Substantia nigra (tissue), 51 donors: ENCODE measurements at places on chromosomes 7 and 10.

DNA sequence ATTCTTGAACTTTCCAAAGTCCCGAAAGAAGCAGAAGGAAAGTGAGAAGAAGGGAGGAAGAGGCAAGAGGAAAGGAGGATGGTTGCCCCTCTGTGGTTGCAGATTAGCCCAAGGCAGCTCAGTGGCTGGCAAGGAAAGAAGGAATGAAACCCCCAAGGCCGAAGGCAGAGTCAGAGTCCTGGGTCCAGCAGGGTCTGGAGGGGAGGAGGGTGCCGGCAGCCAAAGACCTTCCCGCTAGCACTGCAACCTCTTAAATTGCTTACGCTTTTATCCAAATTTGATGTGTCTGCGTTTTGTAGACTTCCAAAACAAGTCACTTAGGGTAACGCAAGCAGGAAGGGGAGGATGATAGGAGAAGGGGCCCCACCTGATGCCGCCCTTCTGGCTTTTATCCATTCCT lies 7.4 kb upstream of the PFKP start:
- no peak for DNase-seq

DNA sequence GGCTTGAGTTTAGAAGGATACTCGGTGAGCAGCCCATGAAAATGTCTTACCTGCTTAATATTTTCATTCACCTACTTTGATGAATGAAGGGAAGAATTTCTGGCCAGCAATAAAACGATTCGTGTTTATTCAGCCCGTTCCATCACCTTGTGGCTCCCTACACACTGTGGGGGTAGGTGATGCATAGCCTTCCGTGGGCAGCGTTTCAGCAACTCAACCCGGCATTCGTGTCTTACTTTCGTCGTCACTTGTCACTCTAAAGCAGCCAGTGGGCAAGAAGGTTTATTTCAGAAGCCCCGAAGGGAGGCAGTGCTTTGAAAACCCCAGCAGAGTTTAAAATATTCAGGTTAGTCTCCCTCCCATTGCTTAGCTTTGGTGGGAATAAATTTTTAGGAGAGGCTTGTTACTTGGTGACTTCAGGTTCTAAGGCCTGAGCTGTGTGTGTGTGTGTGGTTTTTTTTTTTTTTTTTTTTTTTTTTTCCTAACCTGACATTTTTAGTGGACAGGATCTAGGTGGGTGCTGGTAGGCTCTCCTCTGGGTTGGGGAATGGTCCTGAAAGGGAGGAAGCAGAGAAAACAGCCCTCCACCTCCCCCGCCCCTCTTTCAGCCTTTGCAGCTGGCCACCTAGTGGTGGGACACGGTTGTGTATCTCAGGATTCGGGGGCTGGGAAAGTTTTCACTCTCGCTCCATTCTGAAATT lies 1.8 kb downstream of the GRK5 start:
- peak; percentile 9 for DNase-seq

DNA sequence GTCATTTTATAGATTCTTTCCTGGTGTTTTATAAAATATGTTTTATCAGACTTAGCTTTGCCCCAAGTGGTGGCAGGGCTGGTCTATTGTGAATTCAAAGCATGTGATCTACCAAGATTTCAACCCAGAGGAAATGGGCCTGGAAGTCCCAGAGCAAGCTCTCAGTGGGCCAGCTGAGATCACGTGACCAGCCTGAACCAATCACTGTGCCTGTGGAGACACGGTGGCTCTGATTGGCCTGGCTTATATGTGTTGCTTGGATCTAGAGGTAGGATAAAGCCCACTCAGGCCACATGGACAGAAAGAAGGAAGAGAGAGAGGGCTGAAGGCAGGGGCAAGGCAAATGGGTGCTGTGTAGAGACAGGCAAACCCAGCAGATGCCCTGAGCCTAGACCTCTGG lies 65.5 kb upstream of the GATA3 start:
- DNase-seq: no peak

- no peak for DNase-seq
Measured at GRCh38 chr7:106848851-106849442, 16.1 kb upstream of the PIK3CG start.

DNA sequence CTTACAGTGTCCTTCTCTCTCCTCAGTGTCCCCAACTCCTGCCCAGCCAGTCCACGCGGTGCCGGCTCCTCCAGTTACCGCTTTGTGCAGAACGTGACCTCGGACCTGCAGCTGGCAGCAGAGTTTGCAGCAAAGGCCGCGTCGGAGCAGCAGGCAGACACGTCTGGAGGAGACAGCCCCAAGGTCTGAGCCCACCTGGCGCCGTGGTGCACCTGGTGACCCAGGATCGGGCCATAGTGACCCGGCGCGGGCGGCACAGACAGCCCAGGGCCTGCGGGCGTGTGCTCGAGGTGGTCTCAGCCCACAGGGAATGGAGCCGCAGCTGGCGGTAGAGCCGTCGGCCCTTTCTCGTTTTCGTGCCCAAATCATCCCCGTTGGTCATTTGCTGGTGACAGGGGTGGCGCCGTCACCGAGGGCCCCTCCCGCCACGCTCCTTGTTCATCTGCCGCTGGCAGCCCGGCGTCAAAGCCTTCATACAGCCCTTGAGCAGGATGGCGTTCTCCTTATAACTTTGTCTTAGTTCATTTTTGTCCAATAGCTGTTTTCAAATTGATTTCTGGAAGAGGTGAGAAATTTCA lies 20.9 kb upstream of the AP5Z1 start:
- no peak for DNase-seq

GRCh38 chr10:14163377-14164086 lies 167.2 kb downstream of the FRMD4A start:
- DNase-seq: no peak

- no peak for DNase-seq
Measured at GRCh38 chr7:47066976-47067614, 514.8 kb downstream of the TNS3 start.

- no peak for DNase-seq
Measured at GRCh38 chr10:90913774-90914420, 7.0 kb downstream of the ANKRD1 start.

DNA sequence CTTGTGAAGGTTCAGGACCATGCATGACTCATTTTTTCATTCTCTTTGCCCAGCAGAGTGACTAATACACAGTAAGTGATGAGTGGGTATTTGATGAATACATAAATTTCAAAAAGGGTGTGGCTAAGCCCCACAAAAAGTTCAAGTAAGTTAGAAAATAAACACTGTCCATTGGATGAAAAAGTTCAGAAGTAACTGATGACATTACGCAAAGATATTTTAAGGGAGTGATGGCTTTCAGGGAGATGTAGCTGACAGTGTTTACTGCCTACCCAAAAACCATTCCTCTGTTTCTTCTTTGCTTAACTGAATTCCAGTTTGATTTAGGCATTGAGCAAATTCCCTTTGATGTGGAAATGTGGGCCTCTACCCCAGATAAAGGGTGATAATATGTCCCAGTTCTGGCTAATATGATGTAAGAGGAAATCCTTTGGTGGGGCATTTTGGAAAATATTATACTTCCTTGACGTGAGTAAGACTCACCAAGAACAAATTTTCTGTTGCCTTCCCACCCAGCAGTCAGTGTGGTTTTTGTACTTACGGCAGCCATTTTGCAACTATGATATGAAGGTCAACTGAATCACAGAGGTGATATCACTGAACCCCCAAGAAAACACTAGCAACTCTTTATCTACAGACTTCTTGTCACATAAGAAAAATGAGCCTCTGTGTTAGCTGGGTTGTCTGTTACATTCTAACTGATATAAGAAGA lies 29.0 kb upstream of the EBLN1 start:
- DNase-seq: no peak

- no peak for DNase-seq
Measured at GRCh38 chr10:49153971-49154370, 20.1 kb upstream of the FAM170B start.

DNA sequence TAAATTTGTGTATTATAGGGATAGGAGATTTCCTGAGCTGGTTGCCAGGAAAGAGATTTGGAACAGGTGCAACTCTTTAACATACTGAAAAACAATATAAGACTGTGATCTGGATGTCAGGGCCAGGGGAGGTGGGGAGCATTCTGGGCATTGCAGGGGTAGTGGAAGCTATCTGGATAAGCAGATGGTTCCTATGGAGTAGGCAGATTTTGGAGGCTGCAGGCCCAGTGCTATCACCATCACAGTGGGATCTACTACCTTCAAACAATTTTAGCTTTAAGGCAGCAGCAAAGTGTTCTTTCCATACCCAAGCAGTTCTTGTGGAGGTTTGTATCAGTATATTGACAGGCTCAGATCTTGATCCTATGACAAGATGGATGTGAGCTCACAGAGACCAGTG lies 71.1 kb downstream of the ADAM22 start:
- no peak for DNase-seq
